ENCODE measurements at places on chromosomes 12 and 14.

DNA sequence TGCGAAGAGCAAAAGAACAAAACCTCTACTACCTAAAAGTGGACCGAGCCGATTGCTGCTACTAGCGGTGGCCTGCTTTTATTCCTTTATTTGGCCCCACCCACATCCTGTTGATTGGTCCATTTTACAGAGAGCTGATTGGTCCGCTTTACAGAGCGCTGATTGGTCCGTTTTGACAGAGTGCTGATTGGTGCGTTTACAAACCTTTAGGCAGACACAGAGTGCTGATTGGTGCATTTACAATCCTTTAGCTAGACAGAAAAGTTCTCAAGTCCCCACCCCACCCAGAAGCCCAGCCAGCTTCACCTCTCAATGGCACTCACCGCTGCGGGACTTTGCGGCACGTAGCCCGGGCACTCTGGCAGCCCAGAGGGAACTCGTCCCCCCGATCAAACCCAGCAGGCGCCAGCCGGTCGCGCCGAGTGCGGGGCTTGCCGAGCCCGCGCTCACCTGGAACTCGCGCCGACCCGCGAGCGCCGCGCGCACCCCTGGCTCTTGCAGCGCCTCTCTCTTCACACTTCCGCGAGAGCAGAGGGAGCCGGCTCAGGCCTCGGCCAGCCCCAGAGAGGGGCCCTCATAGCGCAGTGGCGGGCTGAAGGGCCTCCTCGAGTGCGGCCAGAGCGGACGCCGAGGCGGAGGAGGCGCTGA is 8.7 kb upstream of the FGD4 start:
- DNase-seq: peak; percentile 21

DNA sequence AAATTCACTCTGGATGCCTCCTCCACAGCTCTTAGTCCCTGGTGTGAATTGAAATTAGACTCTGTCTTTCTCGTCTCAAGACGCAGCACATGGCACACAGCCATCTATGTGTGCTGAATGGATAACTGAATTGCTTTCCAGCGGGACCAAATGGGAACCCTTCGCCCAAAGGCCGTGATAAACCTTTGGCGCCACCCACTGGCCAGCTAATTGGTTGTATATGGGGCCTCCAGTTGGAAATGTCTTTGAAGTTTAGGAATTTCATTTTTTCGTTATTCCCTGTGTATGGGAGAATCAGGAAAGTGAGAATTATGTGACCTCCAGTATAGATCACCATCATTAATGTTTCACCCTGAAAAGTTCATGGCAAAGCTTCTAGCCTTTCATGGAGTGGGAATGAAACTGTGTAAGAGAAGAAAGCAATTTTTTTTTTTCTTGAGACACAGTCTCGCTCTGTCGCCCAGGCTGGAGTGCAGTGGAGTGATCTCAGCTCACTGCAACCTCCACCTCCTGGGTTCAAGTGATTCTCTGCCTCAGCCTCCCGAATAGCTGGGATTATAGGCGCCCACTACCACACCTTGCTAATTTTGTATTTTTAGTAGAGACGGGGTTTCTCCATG is 9.8 kb upstream of the HSP90AA1 start:
- peak; percentile 64 for DNase-seq

DNA sequence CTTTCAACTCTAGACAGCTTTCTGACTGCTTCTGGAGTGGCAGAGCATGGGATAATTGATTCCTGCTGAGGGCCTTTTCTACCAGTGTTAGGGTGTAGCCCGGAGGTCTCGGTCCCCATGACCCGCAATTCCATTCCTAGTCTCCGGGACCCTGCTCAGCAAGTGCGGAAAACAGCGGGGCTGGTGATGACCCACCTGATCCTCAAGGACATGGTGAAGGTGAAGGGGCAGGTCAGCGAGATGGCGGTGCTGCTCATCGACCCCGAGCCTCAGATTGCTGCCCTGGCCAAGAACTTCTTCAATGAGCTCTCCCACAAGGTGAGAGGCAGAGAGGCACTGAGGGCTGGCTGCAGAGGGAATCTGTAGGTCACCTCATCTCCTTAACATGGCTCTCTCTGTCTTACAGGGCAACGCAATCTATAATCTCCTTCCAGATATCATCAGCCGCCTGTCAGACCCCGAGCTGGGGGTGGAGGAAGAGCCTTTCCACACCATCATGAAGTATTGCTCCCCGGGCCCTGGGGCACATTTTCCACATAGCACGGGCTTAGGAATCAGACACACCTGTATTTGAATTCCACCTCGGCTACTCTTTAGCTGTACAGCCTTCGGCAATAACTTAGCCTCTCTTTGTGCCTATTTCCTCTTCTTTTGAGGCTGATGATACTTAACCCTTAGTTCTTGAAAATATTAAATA is 5.6 kb upstream of the GAPDH start:
- DNase-seq: no peak

- DNase-seq: no peak
These were observed 657 bp downstream of the ARHGAP9 start for GRCh38 chr12:57479043-57479375.

- no peak for DNase-seq
These were observed 1.8 kb upstream of the AQP5 start for GRCh38 chr12:49959685-49960473.

GRCh38 chr12:113071135-113072112 is 14.9 kb downstream of the DTX1 start:
- no peak for DNase-seq

DNA sequence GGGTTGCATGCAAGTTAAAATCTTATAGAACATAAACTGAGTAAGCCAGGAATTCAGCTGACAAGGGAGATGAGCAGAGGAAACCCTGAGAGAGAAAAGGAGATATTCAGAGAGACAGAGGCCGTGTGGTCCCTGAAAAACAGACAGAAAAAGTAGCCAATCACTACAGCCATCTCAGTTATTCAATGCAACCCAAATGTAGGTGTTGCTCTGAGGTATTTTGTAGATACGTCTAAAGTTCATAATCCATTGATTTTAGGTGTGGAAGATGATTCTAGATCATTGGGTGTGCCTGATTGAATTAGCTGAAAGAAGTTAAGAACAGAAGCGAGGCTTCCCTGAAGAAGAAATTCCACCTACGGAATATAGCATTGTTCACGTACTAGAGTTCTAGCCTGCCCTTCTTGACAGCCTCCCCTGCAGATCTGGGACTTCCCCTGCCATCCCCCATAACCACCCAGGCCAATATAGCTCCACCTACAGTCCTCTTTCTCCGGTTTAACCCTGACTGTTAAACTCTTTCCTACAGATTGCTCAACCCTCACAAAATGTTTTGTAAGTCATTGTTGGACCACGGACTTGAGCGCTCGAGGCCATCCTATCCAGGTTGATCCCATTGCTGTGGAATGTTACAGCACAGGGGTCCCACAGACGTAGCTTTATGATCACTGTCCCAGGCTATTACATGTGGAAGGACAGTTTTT is 21.7 kb downstream of the AICDA start:
- DNase-seq: no peak

DNA sequence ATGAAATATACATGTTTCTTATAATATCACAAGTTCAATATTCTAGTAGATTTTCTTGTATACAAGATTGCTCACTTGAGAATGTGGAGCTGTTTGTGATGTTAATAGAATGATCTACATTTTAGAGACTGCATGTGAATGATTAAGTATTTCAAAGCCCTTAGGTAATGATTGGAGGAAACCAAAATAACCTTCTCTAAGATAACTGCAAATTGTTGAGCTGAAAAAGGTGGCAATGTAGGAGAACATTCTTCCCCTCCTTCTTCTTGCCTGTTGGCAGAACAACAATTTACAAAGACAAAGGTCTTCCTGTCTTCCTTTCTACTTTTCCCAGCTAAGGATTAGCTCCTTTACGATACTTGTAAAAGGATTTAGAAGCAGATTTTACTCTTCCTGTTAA is 2.0 kb upstream of the CLEC6A start:
- no peak for DNase-seq

- DNase-seq: peak; percentile 97
These were observed at the start of gene CEP83 for GRCh38 chr12:94459728-94460615. TSS of gene CEP83 (minus strand) at chr12:94459867. CDS start at chr12:94412490, 47,377 bp downstream.

DNA sequence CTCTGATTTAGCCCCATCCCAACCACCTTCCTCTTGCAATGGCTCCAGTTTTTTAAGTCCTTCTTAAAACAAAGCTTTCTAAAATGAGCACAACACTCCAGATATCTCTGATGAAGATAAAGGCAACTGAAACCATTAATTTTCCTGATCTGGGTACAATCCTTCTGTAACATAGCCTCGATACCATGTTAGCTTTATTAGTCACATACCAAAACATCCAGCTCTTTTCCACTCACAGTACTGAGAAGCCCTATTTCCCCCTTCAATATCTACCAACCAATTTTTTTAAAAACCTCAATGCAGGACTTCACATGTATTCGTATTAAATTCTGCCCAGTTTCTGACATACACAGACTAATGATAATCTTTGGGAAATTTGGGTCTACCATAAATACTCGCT is 105.9 kb downstream of the MED13L start:
- no peak for DNase-seq

DNA sequence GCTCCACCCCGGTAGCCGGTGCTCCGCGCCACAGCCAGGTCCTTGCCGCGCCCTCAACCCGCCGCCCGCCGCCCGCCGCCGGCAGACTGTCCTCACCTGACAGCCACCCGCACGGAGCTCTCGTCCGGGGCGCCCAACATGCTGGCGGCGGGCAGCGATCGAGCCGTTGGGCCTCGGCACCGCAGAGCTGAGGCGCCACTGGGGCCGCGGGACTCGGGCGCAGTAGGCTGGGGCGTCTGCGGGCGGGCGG is 164 bp downstream of the KIF21A start:
- no peak for DNase-seq

GRCh38 chr12:3777206-3777809 is 24.4 kb upstream of the CRACR2A start:
- peak; percentile 53 for DNase-seq

DNA sequence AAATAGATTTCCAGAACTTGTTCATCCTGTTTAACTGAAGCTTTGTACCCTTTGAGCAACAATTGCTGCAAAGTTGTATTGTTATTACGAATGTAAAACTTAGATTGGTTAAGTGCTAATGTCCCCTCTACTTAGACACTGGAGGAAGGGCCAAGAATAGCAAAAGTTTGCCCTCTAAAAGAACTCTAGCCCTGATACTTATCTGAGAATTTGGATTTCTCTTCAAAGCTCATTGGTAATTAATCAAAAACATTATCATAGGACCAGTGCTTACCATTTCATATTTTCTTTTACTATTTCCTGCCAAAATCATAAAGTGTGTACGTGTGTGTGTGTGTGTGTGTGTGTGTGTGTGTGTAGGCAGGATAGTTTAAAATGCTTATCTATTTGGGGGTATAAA is 58.2 kb downstream of the LMNTD1 start:
- no peak for DNase-seq

DNA sequence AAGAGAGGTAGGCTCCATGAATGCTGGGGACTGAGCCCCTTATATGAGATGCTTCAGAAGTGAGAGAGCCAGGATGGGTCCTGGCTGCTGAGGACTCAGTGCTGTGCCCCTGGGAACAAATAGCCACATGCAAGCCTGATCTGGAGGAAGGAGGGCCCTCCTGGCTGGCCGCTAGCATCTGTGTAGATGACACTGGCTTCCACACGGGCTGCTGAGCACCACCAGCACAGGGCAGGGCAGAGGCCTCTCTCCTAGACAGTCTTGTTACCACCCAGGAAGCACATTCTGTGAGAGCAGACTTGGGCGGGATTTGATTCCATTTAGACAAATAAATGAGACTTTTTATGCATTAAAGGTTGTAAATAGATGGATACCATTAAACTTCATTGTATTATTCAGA is 48.0 kb downstream of the ZNF664 start:
- no peak for DNase-seq

GRCh38 chr14:103775506-103775905 is 59.9 kb downstream of the ZFYVE21 start:
- no peak for DNase-seq

- DNase-seq: no peak
These were observed 187.9 kb upstream of the GRIN2B start for GRCh38 chr12:14169281-14169680.

DNA sequence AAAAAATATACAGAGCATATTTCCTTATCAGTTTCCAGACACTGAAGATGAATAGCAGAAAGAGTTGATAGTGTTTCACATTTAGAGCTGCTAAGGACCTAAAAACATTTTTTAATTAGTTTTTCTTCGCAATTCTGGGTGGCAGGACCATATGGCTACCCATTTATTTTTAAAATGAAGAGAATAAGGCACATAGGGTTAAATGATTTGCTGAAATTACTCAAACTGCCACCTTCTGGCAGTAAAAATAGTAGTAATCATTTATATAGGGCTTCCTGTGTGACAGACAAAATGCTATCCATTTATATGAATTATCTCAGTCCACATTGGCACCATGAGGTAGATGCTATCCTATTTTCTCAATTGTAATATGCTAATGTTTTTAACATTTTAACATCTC is 108.6 kb upstream of the CCDC196 start:
- no peak for DNase-seq

GRCh38 chr12:6452944-6453630 is 1.2 kb downstream of the TAPBPL start:
- no peak for DNase-seq

- no peak for DNase-seq
These were observed 488.3 kb upstream of the FLRT2 start for GRCh38 chr14:85041618-85042017.
